Activated CD8-positive, alpha-beta memory T cell treated with anti-CD3 and anti-CD28 coated beads for 48 hours (primary cell): ENCODE measurements at places on chromosomes 4 and X.
A peak's percentile ranks its signal among the peaks of the same experiment; 100 is the strongest.

DNA sequence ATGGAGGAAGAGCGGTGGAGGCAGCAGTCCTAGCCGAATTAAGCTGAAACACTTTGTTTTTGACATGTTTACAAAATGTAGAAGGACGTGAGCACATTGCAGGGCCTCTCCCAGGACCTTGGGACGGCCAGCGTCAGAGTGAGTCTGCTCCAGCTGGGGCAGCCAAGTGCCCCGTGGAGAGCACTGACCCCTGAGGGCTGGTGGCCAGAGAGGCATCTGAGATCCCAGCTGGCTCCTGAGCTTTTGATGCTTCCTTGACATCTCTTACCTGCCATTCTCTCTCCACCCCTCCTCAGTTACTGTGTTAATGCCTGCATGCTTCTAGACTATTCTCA lies 24.7 kb downstream of the NAT8L start:
- no peak for DNase-seq

DNA sequence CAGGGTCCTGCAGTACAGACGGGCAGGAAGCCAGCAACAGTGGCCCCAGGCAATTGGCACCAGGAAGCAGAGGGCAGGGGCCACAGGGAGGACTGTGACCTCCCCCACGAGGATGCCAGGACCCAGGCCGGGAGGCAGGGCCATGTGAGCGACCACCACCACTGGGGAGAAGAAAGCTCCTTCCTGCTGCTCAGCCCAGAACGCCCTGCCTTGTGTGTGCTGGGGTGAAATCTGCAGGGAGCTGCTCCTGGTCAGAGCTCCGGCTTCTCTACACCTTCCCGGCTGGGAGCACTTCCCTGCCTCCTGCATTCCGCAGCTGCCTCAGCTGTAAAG lies 100.4 kb downstream of the HMX1 start:
- no peak for DNase-seq

DNA sequence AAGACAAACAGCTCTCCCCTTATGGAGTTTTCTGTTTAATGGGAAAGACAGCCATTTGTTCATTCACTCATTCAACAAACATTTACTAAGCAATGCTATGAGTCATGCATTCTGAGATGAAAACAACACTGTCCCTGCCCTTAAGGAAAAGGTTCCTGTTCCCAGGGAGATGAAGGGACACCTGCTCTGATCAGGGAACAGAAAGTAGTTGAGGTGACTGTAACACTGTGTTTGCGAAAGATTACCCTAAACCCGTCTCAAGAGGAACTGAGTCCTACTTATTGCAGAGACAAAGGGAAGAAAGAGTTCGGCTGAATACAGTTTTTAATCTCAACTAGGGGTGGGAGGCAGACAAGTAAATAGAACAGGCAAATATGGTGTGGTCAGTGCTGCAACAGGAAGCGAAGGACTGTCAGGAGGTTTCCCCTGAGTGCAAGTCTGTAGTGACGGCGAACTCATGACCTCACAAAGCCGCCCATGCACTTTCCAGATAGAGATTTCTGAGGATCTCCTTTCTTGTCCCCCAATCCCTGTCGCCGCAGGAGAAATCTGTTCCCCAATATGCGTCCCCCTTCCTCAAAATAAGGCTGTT lies 712 bp downstream of the STX18 start:
- DNase-seq, result peak; percentile 3

DNA sequence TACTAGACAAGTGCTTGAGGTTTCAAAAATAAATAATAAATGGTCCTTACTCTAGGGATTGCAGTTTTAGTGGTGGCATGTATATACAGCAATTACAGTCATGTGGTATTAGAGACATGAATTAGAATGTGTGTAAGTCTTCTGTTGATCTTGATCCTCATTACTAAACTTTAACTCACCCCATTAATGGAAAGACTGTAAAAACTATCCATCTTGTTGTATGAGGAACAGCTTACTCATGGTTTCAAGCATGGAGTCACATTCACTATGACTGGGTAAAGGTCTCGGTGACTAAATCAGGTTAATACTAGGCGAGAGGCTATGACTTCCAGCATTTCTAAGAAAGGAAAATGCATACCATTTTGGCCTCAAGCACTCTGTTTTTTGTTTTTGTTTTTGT lies 107.0 kb upstream of the HPGD start:
- DNase-seq, result no peak

GRCh38 chr4:82718162-82718940 lies 80.2 kb downstream of the SCD5 start:
- DNase-seq, result no peak

DNA sequence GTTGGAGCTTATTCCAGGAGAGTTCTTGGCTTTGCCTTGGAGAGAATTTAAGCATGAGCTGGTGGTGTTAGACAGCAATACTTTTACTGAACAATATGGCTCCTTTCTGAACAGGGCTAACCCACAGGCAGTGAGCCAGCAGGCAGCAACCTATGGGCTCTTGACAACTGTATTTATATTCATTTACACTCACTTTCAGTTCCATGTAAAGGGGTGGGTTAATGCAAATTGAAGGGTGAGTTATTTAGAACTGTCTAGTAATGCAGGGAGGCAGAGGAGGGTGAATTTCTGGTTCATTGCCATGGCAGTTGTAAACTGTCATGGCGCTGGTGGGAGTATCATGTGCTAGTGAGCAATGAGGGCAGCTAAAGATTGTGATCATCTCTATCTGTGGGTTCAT lies 15.7 kb downstream of the FOXR2 start:
- DNase-seq, result no peak

DNA sequence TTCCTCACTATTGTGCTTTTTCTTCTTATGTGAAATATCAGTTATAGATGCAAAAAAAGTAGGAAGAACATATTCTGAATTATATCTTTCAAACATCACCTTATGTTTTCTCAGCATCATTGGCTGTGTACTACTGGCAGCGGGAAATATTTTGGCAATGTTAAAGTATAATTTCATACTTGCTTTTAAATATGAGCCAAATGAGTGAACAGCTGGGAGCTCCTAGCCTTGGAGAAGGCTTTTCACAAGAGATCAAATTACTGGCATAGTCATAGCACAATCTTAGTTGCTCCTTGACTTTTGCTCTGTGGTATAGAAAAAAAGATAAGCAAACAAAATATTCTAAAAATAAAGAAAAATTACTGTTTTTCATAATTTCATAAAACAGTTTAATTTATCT lies 1575.8 kb upstream of the PABPC4L start:
- DNase-seq, result no peak

DNA sequence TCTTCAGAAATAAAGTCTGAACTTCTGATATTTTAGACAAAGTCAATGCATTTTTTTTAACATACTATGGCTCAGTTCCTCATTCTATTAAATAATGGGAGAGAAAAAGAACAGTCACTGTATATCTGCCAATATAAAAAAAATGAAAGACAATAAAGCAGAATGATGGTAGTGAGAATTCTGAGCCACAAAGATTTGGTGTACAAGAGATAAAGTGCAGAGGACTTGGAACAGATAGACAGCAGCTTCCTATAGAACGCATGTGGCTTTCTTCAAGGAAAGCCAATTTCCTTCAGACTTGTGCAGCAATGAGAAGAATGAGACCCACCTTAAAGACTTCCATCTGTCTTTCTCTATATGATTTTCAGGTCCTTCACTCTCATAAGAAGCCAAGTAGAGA lies 39.7 kb downstream of the RASGEF1B start:
- DNase-seq, result no peak

GRCh38 chr4:107743532-107743931 lies 23.5 kb upstream of the PAPSS1 start:
- no peak for DNase-seq

GRCh38 chr4:184376126-184376838 lies 98.1 kb downstream of the IRF2 start:
- no peak for DNase-seq

DNA sequence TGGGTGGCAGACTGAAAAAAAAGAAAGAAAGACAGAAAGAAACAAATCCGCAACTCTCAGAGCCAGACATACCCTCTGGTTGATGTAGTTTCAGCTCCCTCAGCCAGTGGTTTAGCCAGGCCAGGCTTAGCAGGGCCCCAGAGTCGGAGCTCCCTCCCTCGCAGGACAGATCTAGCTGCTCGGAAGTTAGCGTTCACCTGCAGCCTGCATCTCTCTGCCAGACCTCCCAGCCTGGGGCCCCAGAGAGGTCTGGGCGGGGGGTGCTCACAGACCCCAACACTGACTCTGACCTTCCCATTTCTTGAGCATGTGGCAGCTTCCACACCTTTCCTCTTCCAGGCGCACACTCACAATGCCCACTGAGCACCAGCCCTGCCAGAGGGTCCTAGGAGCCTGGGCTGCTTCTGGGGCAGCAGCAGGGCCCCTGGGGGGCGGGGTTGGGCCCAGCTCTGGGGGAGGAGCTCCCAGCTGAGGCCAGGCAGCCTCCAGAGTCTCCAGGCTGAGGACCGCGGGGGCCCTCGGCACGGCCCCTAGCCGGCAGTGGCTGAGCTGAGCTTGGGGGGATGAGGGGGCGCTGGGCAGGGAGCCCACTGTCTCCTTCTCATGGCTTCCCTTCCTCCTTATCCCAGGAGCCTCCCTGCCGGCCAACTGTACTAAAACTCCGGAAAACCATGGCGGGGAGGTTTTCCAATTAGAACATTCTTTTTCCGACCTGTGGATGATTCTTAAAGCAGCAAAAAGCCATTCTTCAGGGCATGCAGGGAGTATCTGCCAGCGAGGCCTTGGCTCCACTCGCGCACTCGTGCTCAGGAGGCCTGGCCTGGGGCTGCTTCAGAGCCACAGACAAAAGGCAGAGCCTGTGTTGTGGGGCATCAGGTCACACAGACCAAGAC lies 4.6 kb upstream of the ZNF185 start:
- DNase-seq, result no peak

DNA sequence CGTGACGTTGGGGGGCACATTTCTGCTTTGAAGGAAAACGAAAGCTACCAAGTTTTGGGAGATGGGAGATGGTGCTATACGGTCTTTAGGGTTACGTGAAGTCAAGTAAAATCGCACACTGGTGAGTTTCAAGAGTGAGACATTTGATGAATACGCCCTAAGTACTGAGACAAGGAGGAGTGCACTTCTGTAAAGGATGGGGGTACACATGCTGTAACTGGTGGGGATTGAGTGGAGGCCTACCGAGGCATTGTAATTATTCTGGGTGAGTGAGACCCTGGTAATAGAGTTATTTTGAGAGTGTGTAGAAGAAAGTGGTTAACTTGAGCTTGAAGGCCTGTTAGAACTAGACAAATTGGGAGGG lies 536 bp downstream of the SH3BGRL start:
- DNase-seq, result no peak

DNA sequence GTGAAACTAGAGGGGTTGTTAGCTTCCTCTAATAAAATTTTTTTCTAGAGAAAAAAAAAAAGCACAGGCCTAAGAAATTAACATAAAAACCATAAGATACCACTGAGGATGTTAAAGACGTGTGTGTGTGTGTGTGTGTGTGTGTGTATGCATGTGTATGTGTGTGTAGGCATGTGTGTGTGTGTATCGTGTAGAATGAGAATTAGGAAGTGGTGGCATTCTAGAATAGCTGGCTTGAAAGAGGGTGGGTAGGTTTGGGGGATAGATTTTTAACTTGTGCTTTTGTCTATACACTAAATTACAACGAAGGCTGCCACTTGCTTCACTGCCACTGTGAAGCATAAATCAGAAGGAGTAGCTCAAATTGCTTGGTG lies 22.5 kb upstream of the AFM start:
- no peak for DNase-seq

GRCh38 chr4:17275836-17276235 lies 236.1 kb downstream of the QDPR start:
- no peak for DNase-seq

DNA sequence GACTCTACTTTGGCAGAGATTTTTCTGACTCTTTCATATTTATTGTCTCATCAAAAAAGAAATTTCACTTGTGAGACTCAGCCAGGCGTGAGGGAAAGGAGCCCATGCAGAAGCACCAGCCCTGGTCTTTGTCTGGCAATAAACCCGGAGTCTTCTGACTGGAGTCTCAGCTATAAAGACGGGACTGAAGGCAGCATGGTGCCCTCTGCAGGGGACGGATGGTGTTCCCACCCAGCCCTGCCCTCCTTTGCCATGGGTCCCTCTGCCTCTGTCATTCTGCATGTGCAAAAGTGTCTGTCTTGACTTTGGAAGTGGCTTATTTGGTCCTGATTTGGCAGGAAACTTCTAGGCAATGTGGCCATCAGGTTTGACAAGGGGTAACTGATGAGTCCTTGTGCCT lies 14.2 kb downstream of the ZNF185 start:
- DNase-seq, result no peak

GRCh38 chr4:16692046-16692445 lies 206.4 kb downstream of the LDB2 start:
- no peak for DNase-seq

- DNase-seq, result no peak
Observed at GRCh38 chrX:16087076-16087475, 36.3 kb upstream of the GRPR start.

GRCh38 chrX:110992611-110993010 lies 103.4 kb upstream of the PAK3 start:
- no peak for DNase-seq

DNA sequence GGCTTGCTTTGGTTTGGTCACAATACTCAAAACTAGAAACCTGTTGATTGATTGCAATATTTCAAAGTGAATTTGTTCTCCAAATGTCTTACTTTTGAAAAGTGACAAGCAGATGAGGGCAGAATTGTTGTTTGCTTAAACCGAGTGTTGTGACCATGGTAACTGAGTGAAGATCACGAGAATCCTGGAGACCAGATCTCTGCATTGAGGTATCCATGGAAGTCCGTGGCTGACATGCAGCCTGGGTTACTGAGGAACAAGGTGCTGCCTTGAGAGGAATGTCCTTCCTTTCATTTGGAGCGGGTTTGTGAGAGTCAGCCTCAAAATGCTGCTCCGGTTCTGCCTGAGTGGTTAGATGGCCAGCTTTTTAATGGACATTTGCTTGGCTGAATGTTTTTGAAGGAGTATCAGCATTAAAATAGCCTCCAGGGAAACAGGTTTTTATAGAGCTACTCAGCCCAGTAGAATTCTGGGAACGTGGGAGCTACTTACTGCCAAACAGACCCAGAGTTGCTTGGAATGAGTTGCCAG lies 31.3 kb downstream of the NYX start:
- no peak for DNase-seq

GRCh38 chr4:5029447-5029846 lies 10.2 kb upstream of the CYTL1 start:
- DNase-seq, result no peak
